Fibroblast of skin of abdomen (primary cell): ENCODE measurements at places on chromosomes 4 and X.

GRCh38 chr4:128846063-128846462, 36.6 kb downstream of the JADE1 start:
- DNase-seq: no peak

DNA sequence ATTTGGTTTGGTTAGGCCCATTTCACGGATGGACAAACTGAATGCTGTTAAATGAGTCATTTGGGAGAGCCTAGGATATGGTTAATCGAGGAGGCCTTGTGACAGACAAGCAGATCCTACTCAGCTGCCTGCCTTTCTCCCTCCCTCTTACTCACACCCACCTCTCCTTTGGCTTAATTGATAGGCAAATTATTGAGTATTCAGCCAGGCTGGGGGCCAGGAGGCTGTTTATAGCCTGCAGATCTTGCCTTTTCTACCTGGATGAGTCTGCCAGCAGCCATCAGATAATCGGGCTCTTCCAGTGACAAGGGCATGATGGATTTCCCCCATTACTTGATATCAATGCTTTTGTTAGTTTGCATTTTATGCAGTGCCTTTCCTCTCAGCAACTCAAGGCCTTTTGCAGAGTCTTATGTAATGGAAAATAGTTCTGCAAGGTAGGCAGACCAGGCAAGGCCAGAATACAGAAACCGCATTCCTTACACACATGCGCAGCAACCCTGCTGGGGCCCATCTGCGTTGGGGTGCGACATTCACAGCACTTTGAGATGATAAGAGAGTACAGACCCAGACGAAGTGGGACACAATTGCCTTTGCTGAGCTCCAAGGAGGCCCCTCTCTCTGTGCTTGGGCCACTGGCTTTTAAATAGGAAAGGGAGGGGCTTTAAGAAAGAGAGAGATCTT, 96.2 kb upstream of the ATP6AP2 start:
- DNase-seq: no peak

- peak; percentile 21 for DNase-seq
Measured at GRCh38 chrX:26783512-26784225, 567.7 kb downstream of the MAGEB5 start.

DNA sequence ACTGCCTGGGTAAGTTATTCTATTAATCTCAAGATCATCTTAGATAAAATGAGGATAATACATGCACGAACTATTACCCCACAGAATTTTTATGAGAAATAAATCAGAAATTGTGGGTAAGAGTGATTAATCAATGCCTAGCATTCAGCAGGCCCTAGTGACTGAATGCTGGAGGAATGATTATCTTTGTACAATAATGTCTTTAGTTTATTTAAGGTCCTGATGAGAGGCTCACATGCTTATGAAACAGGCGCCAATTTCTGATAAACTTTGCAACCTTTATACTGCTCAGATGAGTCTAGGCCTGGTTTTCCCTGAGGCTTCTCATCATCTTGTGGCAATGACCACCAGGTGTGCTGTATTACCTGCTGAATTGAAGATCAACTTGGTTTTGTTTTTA, 27.8 kb upstream of the BMP2K start:
- peak; percentile 45 for DNase-seq

GRCh38 chr4:147863808-147864472, 132.1 kb downstream of the ARHGAP10 start:
- DNase-seq: no peak

DNA sequence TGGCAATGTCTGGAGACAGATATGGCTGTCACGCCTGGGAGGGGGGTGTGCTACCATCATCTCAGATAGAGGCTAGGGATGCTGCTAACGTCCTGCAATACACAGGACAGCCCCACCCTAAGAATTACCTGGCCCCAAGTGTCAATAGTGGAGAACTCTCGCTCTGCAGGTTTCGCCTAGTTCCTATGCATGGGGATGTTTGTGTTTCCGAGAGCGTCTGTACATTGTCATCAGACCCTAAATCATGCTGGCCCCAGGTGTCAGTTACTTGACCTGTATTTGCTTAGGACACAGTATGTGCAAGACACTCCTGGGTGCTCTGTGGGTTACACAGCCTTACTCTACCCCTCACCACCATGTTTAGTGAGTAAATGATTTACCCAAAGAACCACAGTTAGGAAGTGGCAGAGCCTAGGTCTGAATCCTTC, 90.8 kb downstream of the AFF1 start:
- no peak for DNase-seq

DNA sequence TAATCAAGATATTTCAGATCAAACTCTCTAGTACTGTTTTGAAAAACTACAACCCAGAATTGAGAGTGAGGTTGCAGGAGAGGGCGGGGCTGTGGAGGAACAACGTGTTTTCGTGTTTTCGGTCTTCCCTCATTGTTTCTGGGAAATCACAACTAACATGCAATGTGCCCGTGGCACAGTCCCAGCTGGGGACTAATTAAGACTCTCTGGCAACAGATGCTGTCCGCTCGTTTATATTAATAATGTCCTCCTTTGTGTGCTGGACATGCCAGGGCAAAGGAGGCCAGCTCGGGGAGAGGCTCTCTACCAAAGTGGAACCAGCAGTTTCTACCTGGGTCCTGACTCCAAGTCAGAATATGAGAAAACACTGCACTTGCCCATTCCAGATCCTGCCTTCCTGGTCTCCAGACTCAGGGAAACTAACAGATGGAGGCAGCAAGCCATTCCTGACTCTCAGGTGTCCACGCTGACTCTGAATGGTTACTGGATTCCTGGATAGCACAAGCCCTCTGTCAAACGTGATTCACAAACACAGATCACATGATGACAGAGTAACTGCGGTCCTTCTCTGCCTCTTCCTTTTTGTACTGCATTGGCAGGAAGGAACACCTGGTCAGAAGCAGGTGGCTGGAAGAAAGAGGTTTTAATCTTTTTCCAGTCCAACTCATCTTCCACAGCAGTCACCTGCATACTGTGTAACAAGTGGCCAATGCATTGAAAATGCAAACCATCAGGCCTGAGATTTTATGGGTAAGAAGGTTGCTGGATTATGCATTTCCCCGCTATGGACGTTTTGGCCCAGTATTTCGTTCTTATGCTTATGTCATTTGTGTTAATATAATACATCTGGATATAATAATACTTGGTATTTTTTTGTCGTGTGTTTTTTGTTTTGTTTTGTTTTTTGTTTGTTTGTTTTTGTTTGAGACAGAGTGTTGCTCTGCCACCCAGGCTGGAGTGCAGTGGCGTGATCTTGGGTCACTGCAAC, 65.0 kb downstream of the COQ2 start:
- no peak for DNase-seq

GRCh38 chr4:124135409-124135813, 577.1 kb downstream of the ANKRD50 start:
- DNase-seq: peak; percentile 92

DNA sequence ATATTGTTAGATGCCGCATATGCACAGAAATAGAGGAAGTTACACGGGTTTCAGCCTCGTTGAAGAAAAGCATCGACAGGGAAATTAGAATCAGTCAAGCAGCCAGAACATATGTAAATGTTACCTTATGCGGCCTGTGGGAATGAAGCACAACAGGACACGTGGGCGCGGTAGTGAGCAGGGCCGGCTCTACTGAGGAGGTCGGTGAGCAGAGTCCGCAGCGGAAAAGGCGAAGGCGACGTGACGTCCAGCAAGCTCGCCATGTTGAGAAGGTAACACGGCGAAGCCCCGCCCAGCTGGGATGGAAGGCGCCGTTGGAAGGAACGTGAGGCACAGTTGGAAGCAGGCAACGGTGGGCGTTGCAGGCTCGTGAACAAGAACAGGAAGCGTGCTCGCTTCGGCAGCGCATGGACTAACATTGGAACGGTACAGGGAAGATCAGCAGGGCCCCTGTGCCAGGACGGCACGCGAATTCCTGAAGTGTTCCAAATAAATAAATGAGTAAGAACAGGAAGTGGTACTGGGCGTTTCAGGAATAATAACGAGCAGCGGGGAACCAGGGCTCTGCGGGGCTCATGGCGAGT, 54.6 kb downstream of the MTNR1A start:
- DNase-seq: no peak
